ENCODE measurements at places on chromosomes 7 and 10. TPM values are rescaled to one million over a fixed set of nuclear protein-coding genes. Genes with fewer than 3 reads are reported as not detected.

The PRKAR2B gene
- 3.4 TPM for total RNA-seq

The LRMDA gene
- total RNA-seq, result not detected

The AGBL3 gene
- 1.8 TPM for total RNA-seq

The ZNF804B gene
- total RNA-seq, result not detected

DNA sequence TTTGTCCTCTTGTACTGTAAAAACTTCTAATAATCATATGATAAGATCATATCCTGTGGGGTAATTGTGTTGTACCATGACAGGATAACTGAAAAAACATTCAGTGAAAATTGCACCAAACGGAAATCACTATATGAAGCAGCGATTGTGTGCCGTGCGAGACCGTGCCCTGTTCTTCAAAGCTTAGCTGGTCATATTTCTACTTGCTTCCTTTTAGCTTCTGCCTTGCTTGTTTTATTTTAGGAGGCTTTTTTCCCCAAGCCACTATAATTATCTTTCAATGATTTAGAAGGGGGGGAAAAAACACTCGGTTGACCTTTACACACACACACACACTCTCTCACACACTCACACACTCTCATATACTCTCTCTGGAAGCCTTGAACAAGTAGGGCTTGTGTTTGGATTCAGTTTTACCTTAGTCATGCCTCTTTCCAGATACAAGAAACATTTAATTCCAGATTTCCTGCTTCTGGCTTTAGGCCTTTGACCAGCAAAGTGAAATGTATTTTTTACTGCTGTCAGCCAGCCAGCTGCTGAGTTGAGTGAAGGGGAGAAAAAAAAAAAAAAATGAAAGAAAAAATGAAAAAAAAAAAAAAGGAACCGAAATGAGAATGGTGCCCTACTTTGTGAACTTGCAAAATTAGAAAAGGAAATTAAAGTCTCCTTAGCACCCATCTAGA, 181.4 kb downstream of the ARID5B start:
- ATAC-seq, result peak; percentile 79

GRCh38 chr10:111087331-111087756, 10.5 kb downstream of the ADRA2A start:
- ATAC-seq, result no peak

- peak; percentile 31 for ATAC-seq
Observed at GRCh38 chr10:5404208-5405041, at the start of gene TUBAL3. Gene TUBAL3 (minus strand): TSS chr10:5404828. CDS start chr10:5404792, 36 bp downstream.

Data from activated T-helper 17 cell treated with anti-CD3 and anti-CD28 coated beads, Interleukin-2, amount 50 U/mL, for 72 hours (primary cell).